ENCODE measurements at places on chromosomes 11 and 22.

DNA sequence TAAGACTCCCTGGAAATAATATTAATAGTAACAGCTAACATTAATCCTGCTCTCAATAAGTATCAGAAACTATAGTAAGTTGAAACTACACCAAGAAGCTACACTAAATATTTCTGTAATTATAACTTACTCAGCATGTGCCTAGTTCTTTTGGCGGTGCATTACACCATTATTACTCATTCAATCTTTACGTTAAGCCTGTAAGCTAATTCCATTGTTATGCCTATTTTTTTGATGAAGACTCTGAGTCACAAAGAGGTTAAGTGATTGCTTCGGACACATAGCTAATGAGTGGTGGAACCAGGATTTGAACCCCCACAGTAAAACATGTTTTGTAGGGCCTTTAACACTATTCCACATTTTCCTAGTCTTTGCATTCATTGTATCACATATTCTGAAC lies 111.6 kb downstream of the RASSF10 start:
- DNase-seq = no peak

DNA sequence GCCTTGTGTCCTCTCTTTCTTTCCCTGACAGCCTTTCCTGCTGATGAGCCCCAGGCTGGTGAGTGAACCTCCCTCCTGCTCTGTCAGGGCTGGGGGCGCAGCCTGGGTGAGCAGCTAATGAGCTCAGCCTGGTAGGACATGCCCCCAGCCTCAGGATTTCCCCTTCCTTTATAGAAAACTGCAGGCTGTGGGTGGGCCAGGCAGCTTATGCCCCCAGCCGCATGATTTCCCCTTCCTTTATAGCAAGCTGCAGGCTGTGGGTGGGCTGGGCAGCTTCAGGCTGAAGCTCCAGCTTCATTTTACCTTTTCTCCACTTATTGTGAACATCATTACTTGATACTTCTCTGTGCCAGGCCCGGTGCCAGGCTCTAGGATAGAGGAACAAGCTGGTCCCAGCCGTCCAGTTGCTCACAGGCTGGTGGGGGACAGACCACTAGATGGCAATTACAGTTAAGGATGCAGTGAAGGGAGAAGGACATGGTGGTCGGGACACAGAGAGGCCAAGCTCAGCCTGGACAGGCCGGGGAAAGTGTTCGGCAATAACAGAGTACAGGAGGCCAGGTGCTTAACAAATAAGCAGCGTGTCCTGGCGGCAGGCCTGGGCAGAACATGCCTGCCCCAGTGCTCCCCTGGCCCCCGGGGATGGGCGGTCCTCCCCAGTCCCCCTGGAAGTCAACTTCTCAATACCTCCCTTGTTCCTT lies 5.3 kb downstream of the LGALS12 start:
- DNase-seq = no peak

GRCh38 chr22:37486224-37486845 lies at the start of gene MFNG:
TSS of gene MFNG (minus strand) at chr22:37486384. CDS start at chr22:37486177, 207 bp downstream.
- no peak for DNase-seq

DNA sequence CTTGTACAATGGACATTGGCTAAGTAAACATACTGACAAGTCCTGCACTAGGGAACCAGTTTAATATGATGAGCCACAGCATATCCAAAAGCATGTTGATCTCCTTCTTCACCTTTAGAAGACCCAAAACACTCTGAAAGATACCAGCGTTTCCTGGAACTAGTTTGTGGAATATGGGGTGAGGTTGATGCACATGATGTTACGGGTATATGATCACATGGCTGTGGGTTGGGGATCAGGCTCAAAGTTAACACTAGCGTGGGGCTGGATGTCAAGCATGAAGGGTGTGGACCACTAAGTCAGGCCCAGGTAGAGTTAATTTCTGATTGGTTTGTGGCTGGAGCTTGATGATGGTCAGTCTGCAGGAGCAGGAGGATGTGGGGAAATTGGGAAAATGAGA lies 9.0 kb downstream of the IGLL5 start:
- DNase-seq = no peak

DNA sequence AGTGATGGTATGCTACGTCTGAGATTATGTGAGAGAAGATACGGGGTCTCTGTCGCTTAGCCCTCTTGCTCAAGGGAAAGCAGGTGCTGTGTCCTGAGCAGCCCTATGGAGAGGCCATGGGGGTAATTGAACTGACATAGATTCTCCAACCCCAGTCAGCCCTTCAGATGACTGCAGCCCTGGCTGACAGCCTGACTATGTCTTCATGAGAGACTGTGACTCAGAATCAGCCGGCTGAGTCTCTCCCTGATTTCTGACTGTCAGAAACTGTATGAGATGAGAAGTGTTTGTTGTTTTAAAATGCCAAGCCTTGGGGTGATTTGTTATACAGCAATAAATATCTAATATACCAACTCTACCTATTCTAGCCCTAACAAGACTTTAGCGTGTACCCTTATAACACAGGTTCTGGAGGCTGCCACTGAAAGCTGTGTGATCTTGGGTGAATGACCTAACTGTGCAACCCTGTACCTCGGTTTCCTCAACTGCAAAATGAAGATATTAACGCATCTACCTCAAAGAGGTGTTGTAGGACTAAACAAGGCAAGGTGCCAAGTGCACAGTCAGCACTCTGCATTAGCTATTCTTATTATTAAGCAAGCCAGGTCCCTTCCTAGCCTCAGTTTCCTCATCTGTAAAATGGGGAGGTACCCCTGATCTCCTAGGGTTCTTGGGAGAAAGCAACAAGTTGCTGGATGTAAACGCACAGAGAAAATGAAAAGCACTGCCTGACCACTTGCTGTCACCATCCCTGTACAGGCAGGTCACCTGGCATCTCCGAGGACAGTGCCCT lies 24.9 kb downstream of the SLC43A1 start:
- no peak for DNase-seq

- DNase-seq = no peak
Observed at GRCh38 chr22:23180893-23181720, 798 bp downstream of the BCR start.

DNA sequence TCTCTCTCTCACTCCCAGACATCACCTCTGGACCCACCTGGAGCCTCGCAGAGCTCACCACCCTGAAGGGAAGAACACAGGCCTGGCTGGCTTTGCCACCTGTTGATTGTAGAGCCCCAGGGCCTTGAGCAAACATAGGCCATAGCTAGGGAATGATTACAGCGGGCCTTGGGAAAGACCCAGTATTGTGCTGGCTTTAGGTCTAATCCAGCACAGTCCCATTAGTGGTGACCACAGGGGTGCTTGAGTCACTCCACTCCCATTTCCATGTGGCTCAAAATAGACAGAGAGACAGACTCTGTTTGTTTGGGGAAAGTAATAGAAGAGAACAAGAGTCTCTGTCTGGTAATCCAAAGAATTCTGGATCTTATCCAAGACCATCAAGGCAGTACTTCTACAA lies 42.7 kb upstream of the FAM181B start:
- DNase-seq = no peak

DNA sequence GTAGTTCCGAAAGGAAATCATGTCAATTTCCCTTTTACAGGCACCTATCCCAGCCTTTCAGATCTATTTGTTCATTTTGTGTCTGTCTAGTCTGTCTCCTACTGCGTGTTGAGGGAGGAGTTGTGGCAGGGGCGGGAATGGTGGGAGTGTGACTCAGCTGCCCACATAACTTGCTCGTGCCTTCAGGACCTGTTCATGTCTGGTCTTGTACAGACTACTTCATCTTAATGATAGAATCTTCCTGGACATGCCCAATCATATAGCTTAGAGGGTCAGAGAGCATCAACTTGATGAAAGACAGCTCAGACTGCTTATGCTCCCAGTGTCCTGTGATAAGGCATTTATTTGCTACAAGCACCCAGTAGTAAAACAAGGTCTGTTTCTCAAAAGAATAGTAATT lies 61.0 kb upstream of the BIRC3 start:
- DNase-seq = no peak

DNA sequence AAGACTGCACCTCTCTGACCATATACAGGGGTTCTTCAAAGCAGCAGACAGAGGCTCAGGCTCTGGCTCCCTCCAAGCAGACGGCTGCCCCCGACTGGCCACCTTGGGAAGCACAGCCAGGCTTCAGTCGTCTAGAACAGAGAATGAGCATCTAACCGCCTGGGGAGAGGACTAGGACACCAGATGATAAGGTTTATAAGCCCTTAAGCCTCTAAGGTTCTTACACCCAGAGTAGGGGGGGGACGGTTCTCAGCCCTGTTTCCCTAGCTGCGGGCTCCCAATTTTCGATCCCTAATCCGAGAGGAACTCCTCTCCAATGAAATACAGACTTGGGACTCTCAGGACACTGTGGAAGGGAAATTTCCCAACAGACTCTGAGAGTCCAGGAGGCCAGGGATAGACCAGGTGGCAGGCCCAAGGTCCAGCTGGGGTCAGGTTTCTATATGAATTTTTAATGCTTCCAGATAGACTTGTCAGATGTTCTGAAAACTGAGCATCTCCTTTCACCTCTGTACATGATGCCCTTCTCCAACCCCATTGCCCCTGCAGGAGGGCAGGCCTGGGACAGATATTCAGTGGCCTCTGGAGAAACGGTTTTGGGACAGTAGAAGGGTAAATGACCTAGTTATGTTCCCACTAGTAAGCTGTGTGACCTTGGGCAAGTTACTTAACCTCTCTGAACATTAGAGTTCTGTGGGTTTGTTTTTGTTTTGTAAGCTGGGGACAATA lies 20.2 kb downstream of the RTN4RL2 start:
- peak; percentile 46 for DNase-seq
